ENCODE measurements at places on chromosomes 3 and 15.

GRCh38 chr3:120908795-120909601 lies 993 bp downstream of the STXBP5L start:
- no peak for DNase-seq

DNA sequence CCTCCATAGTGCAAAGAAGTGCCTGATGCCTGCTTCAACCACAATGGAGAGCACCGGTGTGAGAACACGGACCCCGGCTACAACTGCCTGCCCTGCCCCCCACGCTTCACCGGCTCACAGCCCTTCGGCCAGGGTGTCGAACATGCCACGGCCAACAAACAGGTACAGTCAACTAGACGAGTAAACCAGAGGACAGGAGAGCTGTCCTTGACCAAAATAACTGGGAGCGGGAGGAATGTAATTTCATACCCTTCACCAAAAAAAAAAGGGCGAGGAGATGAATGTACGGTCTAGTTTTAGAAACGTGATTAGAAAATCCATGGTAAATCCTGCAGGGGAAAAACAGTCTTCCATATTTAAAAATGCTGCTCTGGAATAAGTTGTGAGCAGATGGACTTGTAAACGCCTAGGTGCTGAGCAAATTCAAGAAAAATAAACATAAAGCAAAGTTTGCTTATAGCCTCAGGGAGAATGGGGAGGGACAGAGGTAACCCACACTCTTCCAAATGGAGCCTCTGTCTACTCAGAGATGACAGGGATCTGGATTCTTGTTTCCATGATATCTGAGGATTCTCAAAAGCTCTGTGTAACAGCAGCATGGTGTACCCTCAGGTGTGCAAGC lies 8.4 kb downstream of the THBS1 start:
- DNase-seq = no peak

DNA sequence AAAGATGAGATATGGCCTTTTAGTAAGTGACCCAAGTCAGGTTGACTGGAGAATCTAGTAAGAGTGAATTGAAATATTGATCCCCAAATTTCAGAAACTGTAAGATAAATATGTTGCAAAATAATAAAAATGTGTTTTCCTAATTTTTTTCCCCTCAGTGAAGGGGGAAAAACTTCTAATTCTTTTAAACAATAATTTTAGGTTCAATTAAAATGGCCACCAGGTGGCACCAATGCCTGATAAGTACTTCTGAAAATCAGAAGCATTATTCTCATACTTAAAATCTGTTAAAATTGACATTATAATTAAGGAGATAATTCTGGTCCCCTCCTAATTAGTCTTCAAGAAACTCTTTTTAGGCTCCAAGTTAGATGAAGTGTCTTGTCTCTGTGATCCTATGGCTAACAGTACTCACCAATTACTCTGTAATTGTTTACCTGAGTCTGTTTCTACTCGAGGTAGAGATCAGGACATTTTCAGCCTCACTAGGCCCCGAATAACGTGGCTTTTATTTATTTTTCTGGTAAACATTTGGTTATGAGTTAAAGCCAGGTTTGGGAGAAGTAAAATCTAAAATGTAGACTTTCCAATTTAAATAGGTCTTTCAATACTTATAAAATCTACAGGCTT lies 52.6 kb downstream of the NMD3 start:
- DNase-seq = peak; percentile 28

DNA sequence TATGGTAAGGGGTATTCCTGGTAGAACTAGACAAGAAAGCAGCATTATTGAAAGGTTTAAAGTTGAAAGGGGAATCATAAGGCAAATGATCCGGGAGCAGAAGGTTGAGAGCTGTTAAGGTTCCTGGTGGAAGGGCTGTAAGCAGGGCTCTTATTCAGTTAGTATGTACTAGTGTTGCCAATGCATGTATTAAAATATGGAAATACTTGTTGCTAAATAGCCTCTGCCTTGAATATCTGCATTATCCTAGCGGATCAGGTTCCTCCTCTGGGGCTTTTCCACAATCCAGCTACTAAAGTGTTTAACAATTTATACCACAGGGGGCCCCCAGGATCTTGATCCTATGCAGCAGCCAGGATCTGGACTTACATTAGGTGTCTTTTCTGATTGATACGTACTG lies 7.3 kb upstream of the COPB2 start:
- DNase-seq = no peak

DNA sequence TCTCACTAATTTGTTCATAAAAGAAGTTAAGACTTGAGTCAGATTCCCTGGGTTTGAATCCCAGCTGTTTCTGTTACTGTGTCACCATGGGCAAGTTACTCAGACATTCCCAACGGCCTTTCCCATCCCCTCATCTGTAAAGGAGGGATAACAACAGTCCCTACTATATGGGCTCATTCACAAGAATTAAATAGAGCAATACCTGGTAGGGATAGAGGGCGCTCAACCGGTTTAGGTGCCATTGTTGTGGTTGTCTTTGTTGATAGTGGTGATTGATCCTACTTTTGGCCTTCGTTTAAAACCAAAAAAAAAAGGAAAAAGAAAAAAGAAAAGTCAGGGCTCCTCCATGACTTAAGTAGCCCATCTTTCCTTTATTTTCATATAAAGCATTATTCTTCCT lies 563.1 kb downstream of the GRM7 start:
- no peak for DNase-seq

GRCh38 chr15:92663250-92663951 lies 7.8 kb upstream of the FAM174B start:
- no peak for DNase-seq

- no peak for DNase-seq
Observed at GRCh38 chr3:52769786-52770455, 819 bp downstream of the NEK4 start.

- no peak for DNase-seq
Observed at GRCh38 chr15:37097144-37097919, 3.0 kb downstream of the MEIS2 start.

GRCh38 chr3:150790629-150791028 lies 27.7 kb upstream of the SIAH2 start:
- no peak for DNase-seq

DNA sequence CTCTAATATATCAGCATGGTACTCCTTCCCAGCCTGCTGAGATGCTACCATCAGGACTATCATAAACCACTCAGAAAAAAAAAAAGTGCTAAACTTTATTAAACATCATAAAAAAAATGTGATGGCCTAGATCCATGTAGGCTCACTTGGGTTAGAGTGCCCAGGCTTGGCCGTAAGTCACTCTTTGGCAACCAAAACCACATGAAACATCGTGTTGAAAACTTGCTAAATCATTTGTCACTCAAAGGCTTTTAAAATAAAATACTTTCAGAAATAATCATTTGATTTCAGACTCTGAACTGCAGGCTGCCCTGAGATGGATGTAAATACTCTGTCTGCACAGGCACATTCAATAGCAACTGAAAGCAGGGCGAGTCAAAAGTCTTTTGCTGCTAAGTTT lies 78.4 kb upstream of the WNT5A start:
- DNase-seq = no peak

- DNase-seq = no peak
Observed at GRCh38 chr15:62469874-62470688, 305.0 kb upstream of the C2CD4B start.

DNA sequence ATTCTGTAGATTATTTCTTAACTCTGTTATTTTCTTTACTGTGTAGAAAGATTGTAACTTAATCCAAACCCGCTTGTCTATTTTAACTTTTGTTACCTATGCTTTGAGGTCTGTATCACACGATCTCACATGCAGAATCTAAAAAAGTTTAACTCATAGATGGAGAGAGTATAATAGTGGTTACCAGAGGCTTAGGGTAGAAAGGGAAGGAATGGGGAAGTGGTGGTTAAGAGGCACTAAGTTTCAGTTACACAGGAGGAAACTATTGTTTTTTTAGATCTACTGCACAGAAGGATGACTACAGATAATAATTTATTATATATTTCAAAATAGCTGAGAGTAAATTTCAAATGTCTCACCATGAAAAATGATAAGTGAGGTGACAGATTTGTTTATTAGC lies 515.2 kb downstream of the RSL24D1 start:
- DNase-seq = no peak

DNA sequence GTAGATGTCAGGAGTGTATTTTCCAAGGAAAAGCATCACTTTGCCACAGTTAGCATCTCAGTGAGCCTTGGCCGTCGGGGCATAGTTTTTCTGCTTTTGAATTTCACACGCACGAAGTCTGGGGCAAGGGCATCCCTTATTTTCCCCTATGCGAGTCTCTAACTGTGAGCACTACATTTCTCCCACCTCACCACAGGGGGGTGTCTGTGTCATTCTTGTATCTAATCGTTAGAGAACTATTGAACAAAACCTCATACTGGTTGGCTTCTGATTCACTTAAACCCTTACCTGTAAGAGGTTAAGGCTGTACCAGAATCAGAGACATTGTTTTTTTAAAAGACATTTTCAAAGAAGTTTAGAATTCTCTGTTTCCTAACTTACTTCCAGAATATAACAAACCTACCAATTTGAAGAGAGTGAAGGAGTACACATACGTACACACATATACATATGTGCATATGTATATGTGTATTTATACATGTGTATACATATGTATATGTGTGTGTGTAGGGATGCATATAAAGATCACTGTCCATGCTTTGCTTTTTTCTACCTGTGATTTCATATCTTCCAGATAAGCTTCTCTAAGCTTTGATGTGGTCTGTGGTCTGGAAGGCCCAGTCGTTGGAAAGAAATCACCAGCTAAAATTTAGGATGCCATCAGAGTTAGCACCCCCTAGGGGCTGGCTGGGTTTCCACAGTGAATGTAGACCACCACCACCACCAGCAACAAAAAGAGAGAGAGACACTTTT lies 49.4 kb downstream of the MYZAP start:
- no peak for DNase-seq

- no peak for DNase-seq
Observed at GRCh38 chr3:78565712-78566111, 1202.1 kb downstream of the ROBO1 start.

GRCh38 chr3:193790086-193790990 lies 197.3 kb downstream of the OPA1 start:
- DNase-seq = no peak

GRCh38 chr3:150271591-150271960 lies 136.5 kb upstream of the TSC22D2 start:
- no peak for DNase-seq

DNA sequence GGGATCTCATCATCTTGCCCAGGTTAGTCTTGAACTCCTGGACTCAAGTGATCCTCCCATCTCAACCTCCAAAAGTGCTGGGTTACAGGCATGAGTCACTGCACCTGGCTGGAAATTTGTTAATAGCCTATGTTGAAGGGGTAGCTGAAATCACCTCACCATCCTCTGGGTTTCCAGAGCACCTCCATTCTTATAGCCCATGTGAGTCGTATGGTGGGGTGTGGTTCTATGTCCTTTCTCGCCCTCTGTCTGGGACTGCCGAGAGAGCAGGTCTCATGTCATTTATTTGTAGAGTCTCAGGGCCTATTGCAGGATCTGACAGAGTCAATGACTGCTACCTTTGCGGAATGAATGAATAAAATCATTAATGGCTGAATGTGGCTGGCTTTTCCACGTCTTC lies 20.9 kb downstream of the CEMIP start:
- no peak for DNase-seq

DNA sequence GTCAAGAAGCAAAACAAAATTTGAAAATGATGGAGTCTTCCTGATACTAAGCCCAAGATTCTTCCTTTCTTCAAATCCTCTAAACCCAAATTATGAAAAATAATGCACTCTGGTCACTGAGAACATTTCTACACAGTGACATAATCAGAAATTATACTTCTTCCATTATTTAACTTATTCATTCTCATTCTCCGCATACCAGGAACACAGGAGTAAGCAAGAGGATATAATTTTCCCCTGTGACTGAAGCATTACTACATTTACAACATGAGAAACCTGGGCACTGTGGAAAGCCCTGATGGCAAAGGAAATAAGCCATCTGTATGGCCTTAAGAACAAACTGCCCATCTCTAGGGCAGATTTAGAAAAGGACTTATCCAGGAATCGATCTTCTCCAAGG lies 47.0 kb downstream of the EXD1 start:
- DNase-seq = no peak

- no peak for DNase-seq
Observed at GRCh38 chr3:52054661-52055511, 1.5 kb downstream of the DUSP7 start.

DNA sequence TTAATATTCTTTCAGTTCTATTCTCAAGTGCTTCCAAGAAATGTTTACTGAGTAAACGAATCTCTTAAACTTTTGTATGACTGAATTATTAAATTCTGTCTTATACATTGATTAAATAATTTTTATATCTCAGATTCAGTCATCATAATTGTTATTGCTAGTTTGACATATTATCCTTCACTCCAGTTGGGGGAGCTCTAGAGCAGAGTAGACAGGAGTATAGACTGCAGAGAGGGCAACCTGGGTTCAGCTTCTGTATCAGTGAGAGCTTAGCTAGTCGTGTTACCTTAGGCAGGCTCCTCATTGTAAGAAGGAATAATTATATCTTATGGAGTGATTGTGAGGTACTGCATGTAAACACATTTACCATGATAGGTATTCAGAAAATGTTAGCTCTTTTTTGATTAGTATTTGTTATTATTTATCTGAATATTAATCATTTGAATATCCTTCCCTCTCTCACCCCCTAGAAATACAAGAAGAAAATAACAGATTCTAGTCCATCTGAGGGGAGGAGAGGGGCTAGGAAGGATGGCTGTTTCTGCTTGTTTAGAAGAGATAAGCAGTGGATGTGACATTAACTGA lies 31.0 kb upstream of the ZCWPW2 start:
- DNase-seq = peak; percentile 8

GRCh38 chr3:61613666-61614065 lies 52.3 kb downstream of the PTPRG start:
- DNase-seq = no peak

GRCh38 chr3:45054196-45054857 lies 28.2 kb downstream of the CLEC3B start:
- DNase-seq = no peak

GRCh38 chr3:126431103-126431534 lies 36.4 kb downstream of the CFAP100 start:
- no peak for DNase-seq

DNA sequence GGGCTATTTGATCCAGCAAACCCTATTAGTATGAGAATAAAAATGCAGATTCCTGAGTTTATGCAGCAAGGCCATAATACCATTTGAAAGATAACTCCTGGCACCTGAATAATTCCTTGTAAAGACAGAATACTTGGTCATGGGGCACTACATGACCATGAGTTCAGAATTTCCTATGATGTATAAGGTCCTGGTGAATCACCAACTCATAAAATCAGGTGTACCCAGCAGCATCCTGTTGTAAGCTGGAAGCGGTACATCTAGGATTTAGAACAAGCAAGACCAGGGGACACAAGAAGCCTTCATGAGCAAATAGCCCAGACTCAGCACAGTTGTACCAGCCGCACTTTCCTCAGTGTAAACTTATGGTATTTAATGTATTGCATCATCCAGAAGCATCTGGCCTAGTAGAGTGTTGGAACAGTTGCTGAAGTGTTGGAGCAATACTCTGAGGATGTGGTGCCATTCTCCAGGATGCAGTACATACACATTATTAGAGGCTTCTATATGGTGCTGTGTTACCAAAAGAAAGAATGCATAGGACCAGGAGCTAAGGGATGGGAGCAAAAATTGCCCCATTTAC lies 233.4 kb downstream of the SQOR start:
- DNase-seq = no peak
